ENCODE measurements at places on chromosomes 12 and 14.

DNA sequence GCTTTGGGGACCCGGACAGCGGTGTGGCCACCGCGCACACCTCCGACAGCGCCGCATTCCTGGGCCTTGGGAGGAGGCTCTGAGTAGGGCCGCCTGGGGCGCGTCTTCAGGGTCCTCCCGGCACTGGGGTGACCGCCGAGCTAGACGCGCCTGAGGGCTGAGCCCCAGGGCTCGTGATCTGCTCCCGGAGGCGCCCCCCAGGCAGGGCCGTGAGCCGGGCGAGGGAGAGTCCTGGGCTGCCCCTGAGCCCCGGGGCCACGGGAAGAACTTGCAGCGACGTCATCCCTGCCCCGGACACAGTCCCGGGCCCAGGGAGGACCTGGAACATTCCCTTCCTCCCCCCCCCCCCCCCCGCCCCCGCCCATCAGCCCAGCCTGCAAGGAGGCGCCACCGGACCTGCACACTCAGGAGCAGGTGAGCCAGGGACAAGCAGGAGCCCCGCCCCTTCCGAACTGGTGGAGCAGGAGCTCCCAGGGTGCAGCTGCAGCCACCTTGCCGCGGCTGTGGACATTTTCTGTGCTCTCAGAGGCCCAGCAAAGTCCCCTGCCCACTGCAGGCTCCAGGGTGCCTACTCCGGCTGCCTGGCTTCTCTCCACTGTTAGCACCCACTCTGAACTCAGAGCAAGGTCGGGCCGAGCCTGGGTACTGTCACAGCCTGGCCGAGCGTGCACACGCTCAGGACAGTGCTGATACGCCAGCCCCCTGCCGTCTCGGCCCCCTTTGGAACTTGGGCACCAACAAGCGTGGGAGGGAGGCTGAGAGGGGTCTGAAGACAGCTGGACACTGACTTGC is 50.7 kb downstream of the A2M start:
- no peak for DNase-seq

GRCh38 chr12:54160769-54161480 is 27.9 kb downstream of the SMUG1 start:
- DNase-seq = no peak

- no peak for DNase-seq
Observed at GRCh38 chr14:51182131-51182565, 57.9 kb upstream of the TMX1 start.

DNA sequence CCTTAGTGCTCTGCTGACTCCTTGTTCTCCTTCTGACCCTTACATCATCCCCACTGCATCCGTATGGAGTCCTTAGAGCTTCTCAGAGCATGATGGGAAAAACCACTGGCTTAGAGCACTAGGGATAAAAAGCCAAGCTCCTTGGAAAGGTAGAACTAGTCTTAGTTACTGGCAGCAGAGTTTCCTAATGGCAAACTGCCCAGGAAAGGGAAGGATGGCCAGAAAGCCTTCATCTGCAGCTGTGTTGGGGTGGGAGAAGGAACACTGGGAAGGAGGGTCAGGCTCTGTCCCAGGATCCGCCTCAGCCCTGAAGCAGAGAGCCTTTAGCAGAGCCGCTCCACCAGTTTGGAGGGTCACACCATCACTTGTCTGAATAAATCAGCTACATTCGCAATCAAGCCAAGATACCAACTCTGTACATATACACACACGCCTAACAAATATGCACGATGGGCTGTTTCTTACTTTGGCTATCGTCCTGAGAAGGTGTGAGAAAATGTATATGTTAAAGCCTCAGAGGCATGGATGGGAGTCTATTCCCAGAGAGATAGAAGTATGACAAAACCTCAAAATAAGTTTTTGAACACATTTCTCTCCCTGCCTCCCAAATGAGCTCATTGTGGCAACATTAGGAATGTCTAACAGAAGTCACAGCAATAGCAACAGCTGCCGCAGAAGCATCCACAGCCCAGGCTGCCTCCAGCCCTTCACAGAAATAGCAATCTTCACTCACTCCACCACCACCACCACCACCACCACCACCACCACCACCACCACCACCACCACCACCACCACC is 18.6 kb upstream of the GALNT8 start:
- no peak for DNase-seq

DNA sequence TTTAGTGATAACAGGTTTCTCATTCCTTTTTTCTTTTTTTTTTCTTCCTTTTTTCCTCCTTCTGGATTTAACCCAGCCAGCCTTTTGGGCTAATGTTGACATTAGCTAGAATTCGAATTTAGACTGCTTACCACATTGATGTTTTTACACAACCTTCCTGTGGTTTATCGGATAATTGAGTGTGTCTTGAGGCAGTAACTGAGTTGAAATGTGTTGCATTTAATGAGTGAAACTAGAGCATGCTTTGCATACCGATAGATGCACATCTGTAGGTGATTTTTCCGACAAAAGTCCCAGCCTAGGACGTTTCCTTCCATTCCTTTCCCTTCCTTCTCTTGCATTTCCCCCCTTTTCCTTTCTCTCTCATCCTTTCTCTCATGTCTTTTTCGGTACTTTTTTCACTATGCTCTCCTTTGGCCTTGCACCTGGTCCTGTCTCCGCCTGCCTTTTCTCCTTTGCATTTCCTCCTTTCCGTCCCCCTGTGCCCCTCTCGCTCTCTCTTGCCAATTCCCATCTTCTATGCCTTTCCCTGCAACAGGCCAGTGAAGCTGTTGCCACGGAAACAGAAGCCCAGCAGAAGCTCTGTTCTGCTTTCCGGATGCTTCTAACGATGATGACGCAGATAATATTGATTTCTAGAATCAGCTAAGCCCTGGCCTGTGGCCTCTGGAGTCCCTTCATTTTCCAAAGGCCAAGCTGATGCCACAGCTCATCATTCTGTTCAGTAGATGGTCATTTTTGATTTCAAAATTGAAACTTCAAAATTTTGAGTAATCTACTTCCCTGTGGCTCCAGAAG is 76.1 kb downstream of the SLC25A47 start:
- DNase-seq = no peak

- DNase-seq = peak; percentile 48
Observed at GRCh38 chr12:34033628-34034296, 11.5 kb downstream of the ALG10 start.

GRCh38 chr12:1206118-1206734 is 215.2 kb downstream of the ERC1 start:
- no peak for DNase-seq

DNA sequence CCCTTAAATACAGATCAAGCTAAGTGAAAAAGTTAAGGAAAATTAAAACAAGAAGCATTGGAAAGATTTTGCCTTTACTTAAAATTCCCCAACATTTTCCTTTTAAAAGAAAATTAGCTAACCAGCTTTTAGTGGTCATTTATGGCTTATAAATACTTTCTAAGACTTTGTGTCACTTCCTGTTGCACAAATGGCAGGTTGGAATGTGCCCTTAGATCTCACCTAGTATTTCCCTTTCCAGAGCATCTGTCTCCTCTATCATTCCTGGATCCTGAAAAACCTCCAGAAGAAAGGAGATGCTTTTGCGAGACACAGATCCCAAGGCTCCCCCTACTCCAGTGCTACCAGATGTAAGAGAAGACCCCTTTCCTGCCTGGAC is 58.3 kb downstream of the ARF6 start:
- no peak for DNase-seq

- peak; percentile 80 for DNase-seq
Observed at GRCh38 chr14:91286530-91286937, 42.0 kb upstream of the GPR68 start.

GRCh38 chr14:92866901-92867865 is 55.8 kb upstream of the CHGA start:
- no peak for DNase-seq

GRCh38 chr12:115213538-115214016 is 529.6 kb upstream of the TBX3 start:
- no peak for DNase-seq

DNA sequence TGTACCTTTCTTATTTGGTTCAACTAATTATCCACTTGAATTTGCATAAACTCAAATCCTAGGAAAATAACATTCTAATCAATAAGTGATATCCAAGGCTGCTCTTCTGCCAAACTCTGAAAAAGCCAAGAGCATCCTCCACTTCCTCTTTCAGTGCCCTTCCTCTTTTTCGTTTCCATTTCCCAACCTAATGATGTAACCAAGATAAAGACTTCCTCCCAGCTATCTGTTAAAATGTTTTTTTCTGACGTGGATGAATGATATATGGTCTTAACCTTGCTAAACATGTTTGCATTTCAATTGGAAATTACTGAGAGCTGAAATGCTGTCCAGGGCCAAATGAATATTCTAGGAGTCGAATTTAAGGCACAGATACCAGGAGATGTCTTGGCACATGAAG is 459.5 kb upstream of the PDE3A start:
- no peak for DNase-seq

GRCh38 chr12:4807813-4808212 is 87.6 kb downstream of the GALNT8 start:
- DNase-seq = no peak

GRCh38 chr12:123024819-123025391 is 44.4 kb downstream of the ARL6IP4 start:
- no peak for DNase-seq

DNA sequence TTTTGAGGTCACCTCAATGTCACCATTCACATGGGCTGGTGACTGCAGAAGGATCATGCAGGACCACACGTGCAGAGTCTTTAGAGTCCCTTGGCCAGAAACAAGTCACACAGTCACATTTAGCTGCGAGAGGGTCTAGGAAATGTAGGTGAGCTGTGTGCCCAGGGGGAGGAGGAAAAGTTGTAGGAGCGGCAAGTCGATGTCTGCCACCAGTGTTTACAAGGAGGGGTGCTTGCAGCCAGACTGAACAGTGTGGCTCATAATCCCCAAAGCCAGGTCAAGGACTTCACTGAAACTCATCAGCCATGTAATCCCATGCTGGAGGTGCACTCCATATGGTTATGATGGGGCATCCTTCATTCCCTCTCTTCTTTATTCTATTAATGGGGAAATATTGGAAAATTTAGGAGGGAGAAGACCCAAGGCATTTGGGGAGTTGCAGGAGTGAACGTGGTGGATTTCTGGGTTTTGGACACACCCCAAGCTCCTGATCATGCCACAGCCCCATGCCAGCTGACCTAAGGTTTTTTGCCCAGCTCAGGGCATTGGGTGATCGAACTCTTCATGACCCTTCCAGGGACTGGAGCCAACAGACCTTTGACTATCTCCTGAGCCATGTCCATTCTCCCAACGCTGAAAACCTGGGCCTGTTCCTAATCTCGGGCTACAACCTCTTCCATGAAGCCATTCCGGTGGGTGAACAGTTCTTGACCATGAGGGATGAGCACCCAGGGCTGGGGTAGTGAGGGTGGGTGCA is 7.2 kb downstream of the DAO start:
- DNase-seq = no peak

DNA sequence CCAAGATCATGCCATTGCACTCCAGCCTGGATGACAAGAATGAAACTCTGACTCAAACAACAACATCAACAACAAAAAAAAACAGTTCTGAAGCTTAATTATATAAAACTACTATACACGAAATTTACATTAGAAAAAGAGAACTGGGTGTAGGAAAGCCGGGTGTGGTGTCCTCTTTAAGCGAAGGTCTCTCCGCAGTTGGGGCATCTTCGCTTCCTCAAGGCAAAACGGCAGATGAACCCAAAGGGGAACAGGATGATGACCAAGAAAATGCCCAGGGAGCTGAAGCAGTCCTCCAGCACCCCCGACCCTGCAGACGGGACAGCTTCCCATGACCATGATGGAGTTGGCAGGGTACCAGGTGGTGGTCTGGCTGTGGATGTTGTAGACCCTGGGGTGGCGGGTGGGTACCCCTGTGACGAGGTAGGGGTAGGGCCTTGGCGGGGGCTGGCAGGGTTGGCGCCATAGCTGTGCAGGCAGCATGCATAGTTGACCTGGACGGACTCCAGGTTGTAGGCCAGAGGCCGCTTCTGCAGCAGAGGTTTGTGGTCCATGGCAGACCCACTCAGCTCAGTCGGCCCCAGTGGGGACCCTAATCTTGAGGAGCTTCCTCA is 18.2 kb upstream of the BCAT1 start:
- no peak for DNase-seq

DNA sequence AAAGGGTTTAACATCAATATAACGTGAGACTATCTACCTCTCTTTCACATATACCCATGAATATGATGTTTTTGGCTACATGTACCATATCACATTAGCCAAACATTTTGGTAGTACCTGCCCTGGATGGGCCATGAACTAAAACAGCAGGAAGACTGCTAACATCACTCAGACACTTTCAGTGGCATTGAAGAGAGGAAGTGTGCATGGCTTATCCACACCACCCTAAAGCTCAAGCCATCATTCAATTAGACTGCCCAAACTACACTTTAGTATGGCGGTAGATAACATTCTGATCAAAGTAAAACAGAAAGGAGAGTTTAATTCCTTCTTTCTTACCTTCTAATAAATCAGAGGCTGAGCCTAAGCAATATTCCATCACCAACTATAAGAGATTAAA is 103.0 kb downstream of the PEBP1 start:
- no peak for DNase-seq

GRCh38 chr12:96205908-96206307 is 11.7 kb downstream of the ELK3 start:
- DNase-seq = no peak

DNA sequence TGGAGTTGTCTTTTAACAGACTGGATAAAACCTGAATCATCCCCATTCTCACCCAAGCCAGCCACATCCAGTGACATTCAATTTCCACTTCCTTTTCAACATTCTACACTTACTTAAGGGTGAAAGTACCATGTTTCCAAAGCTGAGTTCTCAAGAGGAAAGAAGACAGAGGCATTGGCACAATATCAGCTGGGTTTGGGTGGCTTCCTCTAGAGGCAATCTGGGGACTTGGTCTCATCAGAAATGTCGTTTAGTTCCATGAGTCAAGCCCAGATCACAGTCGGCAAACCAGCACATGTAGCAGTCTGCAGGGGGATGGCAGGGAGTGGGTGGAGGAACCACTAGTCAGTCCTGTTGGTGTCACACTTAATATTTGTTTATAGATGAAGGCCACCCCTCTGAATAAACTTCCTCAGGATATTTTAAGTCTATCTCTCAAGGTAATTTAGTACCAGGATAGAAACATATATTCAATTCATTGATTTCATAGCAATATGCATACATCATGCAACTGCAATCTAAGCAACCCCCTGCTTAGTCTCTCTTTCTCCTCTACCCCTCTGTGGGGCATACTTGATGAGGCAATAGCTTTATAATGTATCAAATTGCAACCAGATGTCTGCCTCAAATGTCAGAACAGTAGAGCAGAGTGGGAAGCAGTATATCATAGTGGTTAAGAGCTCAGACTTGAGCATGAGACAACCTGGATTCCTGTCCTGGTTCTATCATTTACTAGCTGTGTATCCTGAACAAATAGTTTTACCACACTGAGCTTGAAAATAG is 3.0 kb downstream of the SRRM4 start:
- no peak for DNase-seq

Data from hematopoietic multipotent progenitor cell treated with erythropoietin and hydrocortisone succinate and interleukin-3 and kit ligand, for 15 days (in vitro differentiated cells).